ENCODE measurements at places on chromosomes 6 and 20.

DNA sequence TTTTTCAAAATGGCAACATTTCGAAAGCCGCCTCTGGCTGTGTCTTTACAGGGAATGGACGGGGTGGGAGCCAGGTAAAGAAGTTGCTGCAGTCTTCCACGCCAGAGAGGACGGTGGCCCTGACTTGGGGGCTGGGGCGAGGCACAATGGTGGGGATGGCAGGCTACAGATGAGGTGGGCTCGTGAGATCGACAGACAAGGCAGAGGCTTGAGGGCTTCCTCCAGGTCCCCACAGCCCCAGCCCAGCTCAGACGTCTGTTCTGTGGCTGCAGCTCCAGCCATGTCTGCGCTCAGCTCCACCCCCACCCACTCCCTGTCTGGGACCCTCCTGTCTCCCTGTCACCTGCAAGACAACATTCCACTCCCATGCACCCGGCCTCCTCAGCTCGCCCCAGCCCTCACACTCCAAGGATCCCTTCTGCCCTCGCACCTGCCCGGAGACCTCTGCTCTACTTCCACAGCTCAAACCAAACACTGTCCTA is 7.4 kb upstream of the C20orf144 start:
- no peak for DNase-seq

- DNase-seq = no peak
Observed at GRCh38 chr6:1325461-1326309, 13.8 kb downstream of the FOXQ1 start.

- DNase-seq = no peak
Observed at GRCh38 chr6:39821046-39821740, 29.0 kb downstream of the DAAM2 start.

DNA sequence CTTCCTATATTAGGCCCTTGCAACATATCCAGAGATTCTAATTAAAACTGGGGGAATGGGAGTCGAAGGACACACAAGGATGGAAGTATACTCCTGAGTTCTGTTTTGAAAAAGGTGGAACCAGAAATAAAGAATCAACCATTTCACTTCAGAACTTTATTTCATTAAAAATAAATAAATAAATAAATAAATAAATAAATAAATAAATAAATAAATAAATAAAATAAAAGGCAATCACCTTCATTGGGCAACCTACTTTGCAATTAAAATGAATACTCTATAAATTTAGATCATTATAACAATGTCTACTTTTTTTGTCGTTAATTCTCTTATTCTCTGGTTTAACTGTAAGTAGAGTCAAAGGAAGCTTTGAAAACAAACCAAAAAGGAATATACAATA is 25.6 kb downstream of the GPR63 start:
- no peak for DNase-seq

GRCh38 chr6:5763407-5763806 is 243.3 kb downstream of the NRN1 start:
- no peak for DNase-seq

DNA sequence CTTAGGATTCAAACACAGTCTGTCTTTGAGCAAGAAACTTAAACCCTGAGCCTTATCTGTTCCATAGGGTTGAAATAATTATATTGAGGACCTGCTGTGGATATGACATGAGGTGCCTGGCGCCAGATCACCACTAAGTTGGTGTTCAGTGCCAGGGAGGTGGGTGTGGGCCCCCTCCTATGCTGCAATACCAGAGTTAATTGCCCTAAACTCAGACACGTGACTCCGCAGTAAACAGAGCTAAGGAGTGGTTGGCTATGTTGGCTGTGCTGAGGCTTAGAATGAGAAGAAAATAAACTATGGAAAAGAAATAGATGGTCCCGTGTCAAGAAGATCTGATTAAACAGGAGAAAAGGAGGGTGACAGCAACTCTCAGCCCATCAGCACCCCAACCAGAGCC is 419.4 kb upstream of the JARID2 start:
- DNase-seq = no peak

GRCh38 chr20:45404438-45404837 is 3.7 kb upstream of the DBNDD2 start:
- no peak for DNase-seq

GRCh38 chr6:113011801-113012200 is 664.7 kb downstream of the RFPL4B start:
- DNase-seq = no peak

DNA sequence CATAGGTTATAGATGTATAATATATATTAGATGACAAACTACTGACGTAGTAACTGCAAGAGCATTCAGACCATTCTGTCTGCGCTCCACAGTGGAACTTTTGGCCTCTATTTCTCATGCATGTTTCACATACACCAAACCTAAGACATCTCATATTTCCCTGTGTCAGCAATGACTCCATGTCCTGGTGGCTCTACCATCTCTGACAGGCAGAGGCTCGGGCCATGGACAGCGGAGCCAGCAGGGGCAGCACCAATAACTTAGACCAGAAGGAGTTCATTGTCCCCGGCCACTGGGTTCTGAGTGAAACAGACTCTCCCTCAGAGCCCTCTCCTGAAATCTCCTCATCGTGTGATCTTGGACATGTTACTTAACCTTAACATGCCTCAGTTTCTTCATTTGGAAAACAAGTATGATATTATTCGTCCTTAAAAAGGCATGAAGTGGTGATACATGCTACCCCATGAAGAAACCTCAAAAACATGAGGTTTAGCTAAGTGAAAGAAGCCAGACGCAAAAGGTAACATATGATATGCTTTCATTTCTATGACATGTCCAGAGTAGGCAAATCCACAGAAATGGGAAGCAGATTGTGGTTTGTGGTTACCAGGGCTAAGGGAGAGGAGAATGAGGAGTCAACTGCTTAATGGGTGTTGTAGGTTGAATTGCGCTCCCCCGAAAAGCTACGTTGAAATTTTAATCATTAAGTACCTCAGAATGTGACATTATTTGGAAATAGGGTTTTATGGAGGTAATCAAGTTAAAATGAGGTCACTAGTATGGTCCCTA is 564.0 kb upstream of the JARID2 start:
- DNase-seq = no peak

- DNase-seq = no peak
Observed at GRCh38 chr6:50990750-50991446, 172.2 kb downstream of the TFAP2B start.

DNA sequence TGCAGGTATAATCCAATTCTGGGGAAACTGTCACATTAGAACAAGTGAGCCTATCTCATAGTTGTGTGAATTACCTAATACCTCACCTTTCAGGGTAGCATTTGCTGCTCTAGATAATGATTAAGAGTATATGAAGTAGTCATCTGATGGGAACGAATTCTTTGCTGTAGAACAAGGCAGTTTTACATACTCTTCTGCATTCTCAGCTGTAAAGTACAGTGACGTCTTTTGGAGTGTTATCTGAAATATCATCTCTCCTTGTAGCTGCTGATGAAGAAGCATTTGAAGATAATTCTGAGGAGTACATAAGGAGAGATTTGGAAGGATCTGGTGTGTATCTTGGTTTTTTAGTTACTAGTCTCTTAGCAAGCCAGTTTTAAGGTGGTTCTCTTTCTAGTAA is 28.4 kb downstream of the CSE1L start:
- no peak for DNase-seq

GRCh38 chr20:51917886-51918535 is 115.7 kb upstream of the SALL4 start:
- no peak for DNase-seq

DNA sequence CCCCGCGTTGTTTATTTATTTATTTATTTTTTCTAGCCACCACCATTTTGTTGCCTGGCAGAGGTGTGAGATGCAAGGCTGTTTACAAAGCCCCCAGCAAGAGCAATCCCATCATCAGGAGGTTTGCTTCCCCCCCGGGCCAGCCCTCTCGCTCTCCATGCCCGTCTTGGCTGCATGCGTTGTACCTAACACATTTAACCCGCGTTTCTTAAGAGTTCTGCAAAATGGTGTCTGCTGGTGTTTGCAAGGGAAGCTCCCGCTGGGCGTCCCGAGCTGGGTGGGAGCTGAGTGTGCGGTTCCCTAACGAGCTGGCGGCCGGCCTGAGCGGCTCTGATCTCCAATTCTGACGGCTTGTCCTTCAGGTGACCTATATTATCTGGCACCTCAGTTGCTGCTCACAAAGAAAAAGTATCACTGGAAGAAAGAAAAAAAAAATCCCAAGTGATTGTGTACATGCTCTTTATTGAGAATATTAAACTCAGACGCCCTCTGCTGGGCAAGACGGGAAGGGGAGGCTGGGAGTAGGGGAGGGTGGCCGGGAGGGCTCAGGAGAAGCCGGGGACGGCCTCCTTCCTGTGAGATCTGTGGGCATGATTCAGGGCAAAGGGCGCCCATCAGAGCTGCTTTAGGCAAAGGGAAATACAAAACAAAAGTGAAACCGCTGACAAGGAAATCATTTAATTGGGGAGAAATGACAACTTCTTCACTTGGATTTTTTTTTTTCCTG is 154.8 kb downstream of the BCAS1 start:
- peak; percentile 84 for DNase-seq

- no peak for DNase-seq
Observed at GRCh38 chr6:79042088-79042798, 35.8 kb downstream of the PHIP start.

DNA sequence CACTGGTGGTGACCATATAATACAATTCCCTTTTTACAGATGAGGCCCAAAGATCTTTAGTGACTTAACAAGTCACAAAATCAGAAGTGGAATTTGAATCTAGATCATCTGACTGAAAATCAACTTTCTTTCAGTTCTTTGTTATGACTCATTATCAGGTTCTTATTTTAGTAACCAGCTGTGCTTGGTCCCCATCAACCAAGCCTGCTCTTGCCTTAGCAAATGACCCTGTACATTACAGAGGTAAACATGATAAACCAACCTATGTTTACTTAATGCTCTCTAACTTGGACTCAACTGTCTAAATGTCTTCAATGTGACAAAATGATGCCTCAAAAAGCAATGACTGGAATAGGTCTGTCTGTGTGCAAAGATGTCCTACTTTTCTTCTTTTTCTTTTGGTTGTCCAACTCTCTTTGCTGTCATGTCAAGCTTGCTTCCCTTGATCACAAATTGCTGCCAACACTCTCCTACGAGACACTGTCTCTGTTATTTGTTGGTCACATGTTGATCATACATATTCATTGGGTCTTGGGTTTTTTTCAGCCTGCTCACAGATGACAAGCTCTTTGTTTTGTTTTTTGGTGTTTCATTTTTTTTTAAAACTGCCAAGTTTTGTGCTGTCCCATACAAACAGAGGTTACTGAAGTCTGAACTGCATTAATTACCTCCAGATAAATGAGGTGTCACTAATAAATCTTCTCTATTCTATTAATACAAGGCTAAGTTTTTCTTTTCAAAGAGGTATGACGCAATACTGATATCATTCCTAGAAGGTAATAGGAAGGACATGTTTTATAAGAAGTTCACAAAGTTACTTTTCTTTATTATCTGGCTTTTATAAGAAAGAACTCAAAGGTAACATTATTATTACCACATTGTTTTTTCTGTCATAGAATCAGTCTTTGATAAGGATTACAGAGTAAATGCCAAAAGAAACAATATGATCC is 62.2 kb upstream of the PLN start:
- no peak for DNase-seq

DNA sequence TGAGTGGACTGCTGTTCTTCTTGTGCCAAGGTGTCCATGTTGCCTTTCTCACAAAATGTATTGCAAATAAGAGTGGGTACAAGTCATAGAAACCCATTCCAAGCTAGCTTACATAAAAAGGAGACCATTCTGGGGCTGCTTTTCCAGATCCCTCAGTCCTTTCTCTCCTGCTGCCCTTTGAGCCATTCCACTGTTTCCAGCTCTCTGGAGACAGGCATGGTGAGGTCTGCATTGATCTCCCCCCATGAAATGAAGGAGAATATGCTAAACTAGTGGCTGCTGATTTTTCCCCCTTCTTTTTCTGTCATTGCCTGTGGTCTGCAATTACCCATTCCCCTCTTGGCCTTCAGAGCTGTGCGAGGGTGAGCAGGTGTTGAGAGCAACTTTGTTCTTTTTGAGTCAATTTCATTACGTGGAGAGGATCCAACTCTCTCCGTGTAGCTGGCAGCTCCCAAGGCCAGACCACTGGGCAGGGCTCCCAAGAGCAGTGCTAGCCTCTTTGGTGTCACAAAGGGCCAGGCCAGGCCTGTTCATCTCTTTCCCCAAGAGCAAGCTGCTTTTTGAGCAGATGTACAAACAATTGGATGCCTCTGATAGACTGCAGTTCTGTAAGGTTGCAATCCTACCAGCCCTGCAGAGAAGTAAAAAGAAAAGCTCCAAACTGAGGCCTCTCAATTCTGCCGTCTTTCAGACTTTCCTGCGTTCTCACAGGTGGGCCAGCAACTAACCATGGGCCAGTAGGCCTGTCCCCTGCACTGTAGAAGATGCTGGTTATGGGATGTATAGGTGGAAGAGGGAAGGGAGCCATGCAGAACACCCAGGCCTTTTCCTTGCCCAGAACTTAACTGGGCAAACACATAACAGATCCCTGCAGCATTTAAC is 96.1 kb upstream of the ARMC2 start:
- DNase-seq = no peak

DNA sequence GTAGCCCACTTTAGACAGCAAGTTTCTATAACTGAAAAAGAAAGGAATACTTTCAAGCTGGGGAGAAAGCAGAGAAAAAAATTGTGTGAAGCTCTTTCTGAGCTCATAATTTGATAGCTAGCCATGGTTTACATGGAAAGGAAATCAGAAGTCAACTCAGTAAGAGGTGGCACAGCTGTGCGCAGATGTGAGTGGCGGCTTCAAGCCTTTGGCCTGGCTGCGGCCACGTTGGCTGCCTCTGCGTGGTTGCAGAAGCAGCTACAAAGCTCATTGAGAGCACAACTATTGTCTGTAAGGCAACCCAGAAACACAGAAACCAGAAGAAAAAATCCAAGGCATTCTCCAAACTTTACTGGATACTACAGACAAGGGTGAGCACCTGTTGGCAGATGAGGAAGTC is 136.9 kb downstream of the SASH1 start:
- DNase-seq = no peak

- no peak for DNase-seq
Observed at GRCh38 chr6:42378125-42378524, 73.6 kb downstream of the TRERF1 start.

DNA sequence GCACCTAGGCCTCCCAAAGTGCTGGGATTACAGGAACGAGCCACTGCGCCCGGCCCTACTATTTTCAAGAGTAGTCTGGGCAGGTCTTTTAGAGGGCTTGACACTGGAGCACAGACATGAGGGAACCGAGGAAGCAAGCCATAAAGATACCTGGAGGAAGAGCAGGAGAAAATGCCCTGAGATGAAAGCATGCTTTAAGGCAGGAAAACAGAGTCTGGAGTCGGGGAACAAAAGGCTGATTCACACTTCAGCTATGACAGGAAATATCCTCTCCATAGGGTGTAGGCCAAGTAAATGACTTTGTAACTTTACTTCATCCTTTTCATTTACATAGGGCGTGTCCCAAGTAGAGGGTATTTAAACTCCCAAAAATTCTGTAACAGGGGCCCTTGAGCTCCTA is 4.3 kb upstream of the SERINC3 start:
- no peak for DNase-seq
